ENCODE measurements at places on chromosomes 3 and 15. TPM values are rescaled to one million over a fixed set of nuclear protein-coding genes. Genes with fewer than 3 reads are reported as not detected.
A peak's percentile ranks its signal among the peaks of the same experiment; 100 is the strongest.

The P2RY13 gene
- total RNA-seq = not detected

- DNase-seq = no peak
Observed at GRCh38 chr3:96027718-96028117, 786.7 kb upstream of the EPHA6 start.

DNA sequence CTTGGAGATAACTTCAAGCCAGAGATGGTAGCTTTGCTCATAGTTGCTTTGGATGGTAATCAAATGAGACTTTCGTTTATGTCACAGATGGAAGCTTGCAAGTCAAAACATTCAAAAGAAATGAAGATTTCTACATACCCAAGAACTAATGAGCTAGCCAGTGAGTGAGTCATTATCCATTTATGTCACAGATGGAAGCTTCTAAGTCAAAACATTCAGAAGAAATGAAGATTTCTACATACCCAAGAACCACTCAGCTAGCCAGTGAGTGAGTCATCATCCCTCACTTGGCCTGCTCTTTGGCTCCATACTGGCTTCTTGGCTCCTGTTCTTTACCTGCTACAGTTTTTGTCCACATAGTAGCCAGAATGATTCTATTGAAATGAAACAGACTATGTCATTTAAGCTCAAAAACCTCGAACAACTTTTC, 559.8 kb upstream of the CBLB start:
- no peak for DNase-seq

DNA sequence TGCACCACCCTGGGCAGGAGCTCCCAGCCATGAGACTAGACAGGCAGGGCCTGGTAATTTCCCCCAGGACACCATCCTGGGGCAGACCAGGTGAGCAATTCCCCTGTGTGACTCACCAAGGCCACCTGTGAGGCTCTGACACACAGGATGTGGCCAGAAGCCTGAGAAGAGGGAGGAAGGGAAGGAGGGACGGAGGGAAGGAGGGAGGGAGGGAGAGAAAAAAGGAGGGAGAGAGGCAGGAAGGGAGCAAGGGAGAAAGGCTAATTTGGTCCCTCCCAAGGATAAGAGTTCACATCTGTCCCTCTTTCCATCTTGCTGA, 25.9 kb downstream of the WNT7A start:
- DNase-seq = no peak

DNA sequence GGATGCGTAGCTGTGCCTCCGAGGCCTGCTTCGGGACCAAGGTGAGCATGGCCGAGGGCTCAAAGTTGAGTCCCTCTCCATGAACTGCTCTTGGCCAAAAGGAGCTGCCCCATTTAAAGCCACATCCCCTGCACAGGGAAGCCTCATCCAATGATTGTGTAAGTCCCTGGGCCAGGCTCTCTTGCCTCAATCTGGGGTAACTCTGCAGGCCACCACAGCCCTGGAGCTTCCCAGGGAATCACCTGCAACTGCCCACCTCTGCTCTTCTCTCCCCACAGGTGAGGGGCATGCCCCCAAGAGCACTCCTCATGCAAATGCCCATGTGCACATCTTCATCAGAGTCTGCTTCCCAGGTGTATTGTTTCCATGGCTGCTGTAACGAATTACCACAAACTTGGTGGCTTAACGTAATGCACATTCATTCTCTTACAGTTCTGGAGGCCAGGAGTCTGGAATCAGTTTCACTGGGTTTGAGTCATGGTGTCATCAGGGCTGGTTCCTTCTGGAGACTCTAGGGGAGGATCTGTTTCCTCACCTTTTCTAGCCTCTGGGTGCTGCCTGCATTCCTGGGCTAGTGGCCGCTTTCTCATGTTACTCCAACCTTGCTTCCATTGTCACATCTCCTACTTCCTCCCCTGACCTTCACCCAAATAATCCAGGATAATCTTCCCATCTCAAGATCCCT, 25.0 kb upstream of the LOXL1 start:
- DNase-seq = no peak

DNA sequence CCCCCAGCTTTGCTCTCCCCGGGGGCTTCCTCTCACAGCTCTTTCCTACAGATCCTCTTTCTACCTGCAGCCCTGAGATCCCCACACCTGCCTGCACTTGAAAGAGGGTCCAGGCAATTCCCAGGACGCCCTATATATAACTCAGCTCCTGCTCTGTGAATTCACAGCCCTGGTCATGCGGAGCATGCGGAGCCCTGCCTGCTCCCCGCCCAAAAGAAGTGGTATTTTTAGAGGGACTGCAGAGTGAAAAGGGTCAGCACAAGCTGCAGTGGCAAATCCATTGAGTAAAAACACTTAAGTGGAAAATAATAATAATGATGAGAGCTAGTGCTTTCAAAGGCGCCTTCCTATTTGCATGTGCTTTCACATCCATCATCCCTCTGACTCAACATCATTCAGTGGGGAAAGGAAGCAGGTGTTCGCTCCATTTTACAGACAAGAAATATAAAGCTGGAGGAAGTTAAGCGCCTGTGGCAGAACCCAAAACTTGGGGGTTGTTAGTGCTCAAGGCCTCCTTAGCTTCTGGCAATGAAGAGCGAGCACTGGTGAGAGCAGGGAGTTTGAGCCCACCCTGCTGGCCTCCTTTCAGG, 76.3 kb upstream of the LIPC start:
- DNase-seq = peak; percentile 72

- peak; percentile 76 for DNase-seq
Observed at GRCh38 chr3:57007521-57008460, 52.7 kb upstream of the SPATA12 start.

GRCh38 chr3:196121066-196121465, 39.2 kb upstream of the TFRC start:
- no peak for DNase-seq

The PPP2R3A gene
- 7.3 TPM for total RNA-seq

The GOLIM4 gene
- 42.8 TPM for total RNA-seq

The PLA2G4B gene
- 1.0 TPM for total RNA-seq

DNA sequence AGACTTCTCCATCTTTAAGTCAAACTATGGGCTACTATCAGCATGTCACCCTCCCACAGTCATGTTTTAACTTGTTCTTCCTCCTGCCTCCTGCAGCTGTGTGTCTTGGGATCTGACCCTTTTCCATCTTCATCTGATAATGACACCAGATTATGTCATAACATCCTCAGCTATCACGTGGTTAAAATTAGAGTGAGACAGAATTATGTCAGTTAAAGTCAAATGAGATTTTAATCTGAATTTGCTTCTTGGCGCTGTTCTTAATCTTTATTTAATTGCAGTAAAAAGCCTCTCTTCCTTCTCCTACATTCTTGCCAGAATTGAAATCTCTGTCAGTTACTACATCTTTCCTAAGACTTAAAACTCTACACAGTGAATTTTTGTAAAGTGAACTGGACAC, 107.2 kb downstream of the ARPP21 start:
- no peak for DNase-seq

The ABHD10 gene
- total RNA-seq = 26.2 TPM

- peak; percentile 83 for DNase-seq
Observed at GRCh38 chr15:68278345-68278594, 725 bp downstream of the FEM1B start.

DNA sequence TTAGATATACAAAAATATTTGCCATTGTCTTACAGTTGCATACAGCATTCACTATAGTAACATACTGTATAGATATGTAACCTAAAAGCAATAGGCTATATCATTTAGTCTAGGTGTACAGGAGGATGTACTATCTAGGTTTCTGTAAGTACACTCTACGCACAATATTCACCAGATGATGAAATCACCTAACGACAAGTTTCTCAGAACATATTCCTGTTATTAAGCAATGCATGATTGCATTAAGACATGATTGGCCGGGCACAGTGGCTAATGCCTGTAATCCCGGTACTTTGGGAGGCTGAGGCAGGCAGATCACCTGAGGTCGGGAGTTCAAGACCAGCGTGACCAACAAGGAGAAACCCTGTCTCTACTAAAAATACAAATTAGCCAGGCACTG, 14.5 kb upstream of the PRKCI start:
- no peak for DNase-seq

The ZCWPW2 gene
- total RNA-seq = not detected

- DNase-seq = no peak
Observed at GRCh38 chr3:60064210-60065178, 1014.7 kb upstream of the CFAP20DC start.

DNA sequence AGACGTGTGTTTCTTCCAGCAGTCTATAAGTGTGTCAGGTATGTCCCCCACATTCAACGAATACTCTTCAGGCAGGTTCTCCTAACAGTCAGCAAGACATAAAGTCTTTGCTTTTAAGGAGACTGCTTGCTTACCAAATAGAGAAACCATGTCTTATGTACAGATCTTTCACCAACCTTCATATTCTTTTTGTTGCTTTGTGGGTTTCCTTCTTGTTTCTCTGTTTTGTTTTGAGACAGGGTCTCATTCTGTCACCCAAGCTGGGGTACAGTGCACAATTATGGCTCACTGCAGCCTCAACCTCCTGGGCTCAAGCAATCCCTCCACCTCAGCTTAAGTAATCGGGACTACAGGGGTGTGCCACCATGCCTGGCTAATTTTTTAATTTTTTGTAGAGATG, 14.3 kb downstream of the DYNC1LI1 start:
- no peak for DNase-seq

- DNase-seq = no peak
Observed at GRCh38 chr3:126714921-126715320, 10.9 kb downstream of the CHCHD6 start.

GRCh38 chr3:140442621-140443020, 235.2 kb upstream of the TRIM42 start:
- no peak for DNase-seq

- no peak for DNase-seq
Observed at GRCh38 chr3:21665444-21666100, 85.4 kb downstream of the ZNF385D start.

DNA sequence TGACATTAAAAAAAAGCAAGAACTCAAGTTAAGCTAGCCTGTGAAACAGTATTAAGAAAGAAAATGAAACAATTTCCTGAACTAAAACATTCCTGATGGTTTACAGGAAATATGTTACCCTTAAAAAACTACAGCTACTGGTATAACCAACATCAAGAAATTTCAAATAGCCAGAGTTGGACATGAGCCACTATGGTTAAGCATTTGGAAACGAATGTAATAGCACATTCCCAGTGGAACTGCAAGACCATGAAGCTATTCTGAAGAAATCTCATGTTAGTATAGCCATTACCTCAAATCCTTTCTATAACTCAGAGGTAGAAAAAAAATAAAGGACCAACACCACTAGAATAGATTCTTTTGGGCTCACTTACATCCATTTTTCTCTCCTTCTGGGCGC, 30.2 kb downstream of the CPNE4 start:
- DNase-seq = peak; percentile 7

GRCh38 chr3:57062101-57062631, 1.7 kb downstream of the SPATA12 start:
- peak; percentile 43 for DNase-seq

- no peak for DNase-seq
Observed at GRCh38 chr3:137692803-137693431, 71.2 kb upstream of the SOX14 start.

The ALCAM gene
- total RNA-seq = 49.7 TPM

GRCh38 chr3:141231101-141231951, at the start of gene PXYLP1:
Gene PXYLP1 (plus strand): TSS chr3:141231825. CDS start chr3:141260176, 28,351 bp downstream.
- peak; percentile 83 for DNase-seq

GRCh38 chr3:72679540-72680198, 168.6 kb downstream of the SHQ1 start:
- DNase-seq = no peak

The CCRL2 gene
- 5.1 TPM for total RNA-seq

Measured in dermis blood vessel endothelial cell (primary cell).